ENCODE measurements at places on chromosomes 7 and 10.

GRCh38 chr7:17301471-17302456, 3.3 kb downstream of the AHR start:
- no peak for DNase-seq

DNA sequence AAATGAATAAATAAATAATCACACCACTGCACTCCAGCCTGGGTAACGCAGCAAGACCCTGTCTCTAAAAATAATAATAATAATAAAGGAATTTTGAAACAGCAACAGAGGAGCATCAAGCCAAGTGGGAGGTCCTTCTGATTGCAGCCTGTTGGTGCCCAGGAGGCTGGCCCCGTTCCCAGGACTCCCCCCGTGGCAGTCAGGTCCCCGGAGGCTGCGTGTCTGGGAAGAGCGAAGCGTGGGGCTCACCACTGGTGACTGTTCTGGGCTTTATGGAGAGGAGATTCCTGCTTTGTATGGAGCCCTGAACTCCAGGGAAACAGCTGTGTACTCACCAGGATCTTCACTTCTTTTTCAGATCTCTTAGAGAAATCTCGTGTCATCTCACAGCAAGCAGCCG, 19.3 kb upstream of the MYH16 start:
- DNase-seq, result no peak

- no peak for DNase-seq
These were observed 13.4 kb downstream of the SLC29A4 start for GRCh38 chr7:5296015-5296610.

GRCh38 chr7:46391231-46392201, 470.4 kb upstream of the IGFBP3 start:
- DNase-seq, result no peak

GRCh38 chr10:113148901-113149300, 198.9 kb downstream of the TCF7L2 start:
- DNase-seq, result no peak

DNA sequence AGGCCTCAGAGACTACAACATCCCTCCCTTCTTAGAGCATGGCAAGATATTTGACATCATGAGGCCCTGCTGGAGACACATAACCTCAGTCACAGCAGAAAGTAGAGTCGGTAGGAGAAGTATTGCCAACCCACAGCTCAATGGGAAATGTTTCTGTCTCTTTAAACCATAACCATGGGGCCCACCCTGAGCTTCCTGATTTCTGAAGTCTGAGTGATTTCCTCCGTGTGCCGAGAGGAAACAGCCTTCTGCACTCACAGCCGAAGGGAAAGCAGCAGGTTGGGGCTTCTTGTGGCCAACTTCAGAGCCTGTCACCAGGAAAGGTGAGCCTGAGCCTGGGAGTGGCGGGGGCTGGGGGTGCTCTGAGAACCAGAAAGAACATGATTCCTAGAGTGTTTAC, at the start of gene GIMAP1:
Gene GIMAP1 (plus strand): TSS at position 246 of the 400 bp plus-strand sequence. CDS start 2,435 bp downstream, outside the sequence.
- DNase-seq, result peak; percentile 48

DNA sequence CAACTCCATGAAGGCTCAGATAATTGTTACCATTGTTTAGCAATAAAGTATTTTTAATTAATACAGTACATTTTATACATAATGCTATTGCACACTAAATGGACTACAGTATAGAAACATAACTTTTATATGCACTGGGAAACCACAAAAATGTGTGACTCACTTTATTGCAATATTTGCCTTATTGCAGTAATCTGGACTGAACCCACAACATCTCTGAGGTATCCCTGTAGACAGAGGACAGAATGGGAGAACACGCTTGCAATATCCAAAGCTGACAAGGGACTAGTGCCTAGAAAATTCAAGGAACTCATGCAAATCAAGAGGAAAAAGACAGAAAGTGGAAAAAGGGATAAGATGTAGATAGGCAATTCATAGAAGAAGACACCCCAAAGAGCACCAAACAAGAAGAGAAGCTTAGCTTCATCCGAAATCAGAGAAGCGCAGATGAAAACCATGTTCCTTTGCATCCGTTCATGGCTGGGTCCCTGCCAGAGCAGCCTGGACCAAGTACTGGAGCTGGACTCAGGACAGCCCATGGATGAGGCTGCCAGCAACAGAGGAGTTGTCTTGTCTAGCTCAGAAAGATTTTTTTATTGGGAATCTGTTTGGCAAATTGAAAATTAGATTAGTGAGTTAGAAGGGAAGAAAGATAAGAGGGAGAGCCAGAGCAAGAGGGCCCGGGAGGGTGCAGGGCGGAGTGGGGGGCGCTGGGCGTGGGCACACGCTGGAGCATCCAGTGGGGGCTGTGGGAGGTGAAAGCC, 16.0 kb upstream of the GALNTL5 start:
- DNase-seq, result no peak

DNA sequence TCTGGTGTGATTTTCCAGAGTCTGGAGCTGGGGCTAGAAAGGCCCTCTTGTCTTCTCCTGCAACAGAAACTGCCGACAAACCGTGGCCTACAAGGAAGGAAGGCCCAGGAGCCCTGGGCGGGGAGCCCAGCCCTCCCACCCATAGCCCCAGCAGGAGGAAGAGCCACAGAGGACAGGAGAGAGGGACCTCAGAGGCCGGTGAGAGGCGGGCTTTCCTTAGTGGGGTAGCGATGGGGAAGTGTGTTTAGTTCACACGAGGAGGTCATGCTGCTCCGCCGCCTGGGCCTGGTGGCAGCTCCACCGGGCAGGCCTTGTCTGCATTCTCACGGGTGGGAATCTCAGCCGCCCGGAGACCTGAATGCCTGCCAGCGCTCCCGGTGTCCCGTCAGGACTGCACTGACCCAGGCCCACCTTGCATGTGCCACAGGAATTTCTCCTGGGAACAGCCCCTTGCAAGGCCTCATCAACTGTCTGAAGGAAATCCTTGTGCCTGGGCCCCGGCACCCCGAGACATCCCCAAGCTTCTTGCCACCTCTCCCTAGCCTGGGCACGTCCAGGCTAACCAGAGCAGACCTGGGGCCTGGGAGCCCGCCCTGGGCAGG, 50.9 kb downstream of the ZNF467 start:
- no peak for DNase-seq

GRCh38 chr7:100091411-100092181, 2.8 kb downstream of the COPS6 start:
- no peak for DNase-seq

- DNase-seq, result no peak
These were observed 176.9 kb upstream of the COL1A2 start for GRCh38 chr7:94217766-94218165.

- no peak for DNase-seq
These were observed 413.7 kb upstream of the GHITM start for GRCh38 chr10:83725567-83725966.

DNA sequence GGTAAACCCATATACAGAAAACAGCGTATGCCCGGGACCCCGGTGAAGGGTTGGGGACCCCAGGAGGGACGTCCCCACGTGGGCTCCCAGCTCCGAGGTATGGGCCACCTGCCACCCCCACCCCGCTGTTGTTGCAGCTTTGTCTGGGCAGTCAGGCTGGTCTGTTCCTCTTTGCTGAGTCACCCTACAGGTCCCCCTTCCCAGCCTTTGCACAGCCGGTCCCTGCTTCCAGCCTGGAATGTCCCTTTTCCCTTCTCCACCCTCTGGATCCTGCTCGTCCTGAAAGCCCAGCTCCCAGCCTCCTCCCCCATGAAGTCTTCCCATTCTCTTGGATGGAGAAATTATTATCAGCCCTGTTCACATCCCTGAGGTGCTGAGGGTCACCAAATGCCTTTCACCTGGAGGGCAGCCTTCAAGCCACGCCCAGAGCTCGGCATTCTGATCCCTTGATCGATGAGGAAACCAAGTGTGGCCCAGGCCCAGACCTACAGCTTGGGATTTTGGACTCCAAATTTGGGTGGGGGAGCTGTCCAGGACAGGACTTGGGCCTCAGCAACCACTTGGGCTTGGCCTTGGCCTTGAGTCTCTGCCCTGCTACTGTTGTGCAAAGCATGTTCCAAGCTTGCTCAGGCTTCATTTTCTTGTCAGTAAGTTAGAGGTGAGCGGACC, 2.6 kb downstream of the CLDN4 start:
- DNase-seq, result no peak

GRCh38 chr7:139648391-139648861, 124.9 kb downstream of the CLEC2L start:
- no peak for DNase-seq

DNA sequence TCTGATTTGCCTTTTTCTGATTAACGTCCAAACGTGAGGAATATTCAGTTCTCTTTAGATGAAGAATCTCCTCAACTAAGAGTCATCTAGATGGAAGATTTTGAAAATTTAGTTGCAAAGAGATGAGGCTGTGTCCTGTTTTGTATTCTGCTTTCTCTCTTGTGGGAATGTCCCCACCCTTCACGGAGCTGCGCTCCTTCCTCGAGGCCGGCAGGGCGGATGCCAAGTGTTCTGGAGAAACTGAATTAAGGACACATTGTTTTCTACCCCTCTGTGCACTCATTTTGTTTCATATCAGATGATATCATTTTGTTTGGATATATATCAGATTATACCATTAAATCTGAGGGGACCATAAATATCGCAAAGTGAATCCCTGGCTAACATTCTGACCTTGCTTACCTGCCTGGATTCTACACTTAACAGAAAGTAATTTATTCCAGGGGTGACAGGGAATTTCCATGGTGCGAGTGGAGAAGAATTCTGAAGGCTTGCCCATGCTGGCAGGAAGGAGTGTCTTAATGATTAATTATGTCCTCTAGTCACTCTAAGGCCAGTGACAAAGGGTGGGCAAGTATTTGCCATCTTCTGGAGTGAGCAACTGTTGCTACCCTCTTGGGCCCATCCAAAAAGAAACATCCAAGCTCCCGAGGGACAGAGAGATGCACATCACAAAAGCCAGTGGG, 47.9 kb upstream of the IGFBP3 start:
- no peak for DNase-seq

- no peak for DNase-seq
These were observed 121.5 kb downstream of the KAT6B start for GRCh38 chr10:74947781-74948401.

- DNase-seq, result no peak
These were observed 139.5 kb downstream of the MAPK8 start for GRCh38 chr10:48445932-48446331.

DNA sequence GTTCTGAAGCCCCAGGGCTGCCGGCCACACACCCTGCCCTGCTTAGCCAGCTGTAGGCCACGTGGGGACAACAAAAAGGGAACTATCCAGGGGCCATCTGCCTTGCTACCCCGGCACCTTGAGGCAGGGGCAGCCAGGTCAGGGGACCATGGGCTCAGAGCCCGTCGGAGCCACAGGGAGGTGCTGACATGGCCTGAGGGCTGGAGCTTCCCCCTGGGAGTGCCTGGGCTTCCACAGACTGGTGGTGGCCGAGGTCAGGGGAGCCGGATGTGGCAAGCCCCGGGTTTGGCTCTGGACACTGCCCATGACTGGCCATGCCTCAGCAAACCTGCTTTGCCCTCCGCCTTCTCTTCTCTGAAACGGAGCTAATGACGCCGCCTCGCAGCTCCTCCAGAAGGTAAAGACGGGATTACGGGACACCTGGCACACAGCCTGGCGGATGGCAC, 178.5 kb downstream of the EBF3 start:
- DNase-seq, result no peak

GRCh38 chr7:116447436-116447835, 52.1 kb upstream of the CAV2 start:
- no peak for DNase-seq

GRCh38 chr7:50869108-50869725, 86.5 kb upstream of the GRB10 start:
- no peak for DNase-seq

GRCh38 chr7:157525491-157525915, 188.7 kb downstream of the DNAJB6 start:
- no peak for DNase-seq

DNA sequence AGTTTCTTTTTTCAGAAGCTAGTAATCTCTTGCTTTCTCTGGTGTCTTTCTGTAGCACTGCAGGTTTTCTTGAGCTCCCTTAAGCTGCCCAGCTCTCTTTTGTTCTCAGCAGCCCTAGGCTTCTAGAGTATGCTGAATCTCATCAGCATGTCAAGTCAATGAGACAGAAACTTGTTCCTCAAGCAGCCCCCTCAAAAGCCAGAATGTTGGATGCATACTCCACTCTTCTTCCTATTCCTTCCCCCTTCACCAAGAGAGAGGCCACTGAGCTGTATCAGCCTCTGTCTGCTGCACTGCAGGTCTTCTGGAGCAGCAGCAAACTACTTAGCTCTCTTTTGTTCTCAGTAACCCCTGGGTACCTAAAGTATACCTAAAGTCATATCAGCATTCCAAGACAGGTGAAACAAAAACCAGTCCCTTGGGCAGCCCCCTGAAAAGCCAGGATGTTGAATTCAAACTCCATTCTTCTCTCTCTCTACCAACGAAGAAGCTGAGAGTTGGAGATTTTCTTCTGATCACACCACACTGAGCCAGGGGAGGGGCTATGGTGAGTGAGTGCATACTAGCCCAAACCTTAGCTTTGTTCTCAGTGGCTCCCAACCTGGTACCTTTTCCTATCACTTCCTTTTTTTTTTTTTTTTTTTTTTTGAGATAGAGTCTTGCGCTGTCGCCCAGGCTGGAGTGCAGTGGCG, 73.3 kb upstream of the WAC start:
- no peak for DNase-seq

- DNase-seq, result no peak
These were observed 55.4 kb downstream of the CALD1 start for GRCh38 chr7:134834689-134835462.

GRCh38 chr10:124952123-124952522, 10.2 kb downstream of the ZRANB1 start:
- no peak for DNase-seq

- no peak for DNase-seq
These were observed 630.0 kb downstream of the NRG3 start for GRCh38 chr10:82505009-82505408.

DNA sequence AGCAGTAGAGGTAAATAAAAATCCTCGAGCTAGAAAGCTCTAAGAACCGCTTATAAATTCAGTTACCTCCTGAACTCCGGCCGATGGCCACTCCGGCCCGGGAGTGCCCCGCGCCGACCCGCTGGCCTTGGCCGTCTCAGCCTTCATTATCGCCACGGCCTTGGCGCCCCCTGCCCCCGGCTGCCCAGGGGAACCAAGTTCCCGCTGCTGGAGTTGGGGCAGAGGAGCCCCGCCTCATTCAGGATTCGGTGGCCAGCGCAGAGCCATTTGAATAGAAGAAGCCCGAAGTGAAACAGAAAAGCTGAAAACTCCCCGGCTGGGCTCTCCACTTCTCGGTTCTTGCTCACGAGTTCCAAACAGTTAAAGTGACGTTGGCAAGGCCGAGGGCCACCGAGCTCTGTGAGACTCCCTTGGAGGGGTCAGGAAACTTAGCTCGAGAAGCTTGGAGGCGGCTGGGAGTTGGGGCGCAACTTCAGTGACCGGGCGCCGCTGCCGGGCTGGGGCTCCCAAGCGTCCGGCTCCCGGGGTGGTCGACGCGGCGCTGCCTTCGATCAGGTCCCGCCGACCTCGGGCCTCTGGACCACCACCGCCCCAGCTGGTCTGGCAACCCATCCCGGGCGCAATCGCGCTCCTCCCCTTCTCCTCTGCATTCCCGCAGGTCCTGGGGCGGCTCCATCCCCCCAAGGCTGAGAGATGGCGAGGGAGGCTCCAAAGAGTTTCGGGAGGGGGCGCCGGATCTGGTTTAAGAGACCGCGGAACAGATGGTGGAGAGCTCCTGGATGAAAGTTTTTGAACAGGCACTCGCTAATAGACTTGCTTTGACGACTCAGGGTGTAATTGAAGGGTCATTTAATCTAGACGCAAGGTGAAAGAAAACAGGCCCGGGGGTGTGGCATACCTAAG, 5.8 kb upstream of the FEZF1 start:
- DNase-seq, result no peak
